Stimulated activated CD8-positive, alpha-beta memory T cell treated with anti-CD3 and anti-CD28 coated beads, Interleukin-4, amount 100 ng/mL, for 1 hour (primary cell): ENCODE measurements at places on chromosomes 16 and 17.

GRCh38 chr16:51150165-51150887 is 744 bp downstream of the SALL1 start:
- DNase-seq: no peak

DNA sequence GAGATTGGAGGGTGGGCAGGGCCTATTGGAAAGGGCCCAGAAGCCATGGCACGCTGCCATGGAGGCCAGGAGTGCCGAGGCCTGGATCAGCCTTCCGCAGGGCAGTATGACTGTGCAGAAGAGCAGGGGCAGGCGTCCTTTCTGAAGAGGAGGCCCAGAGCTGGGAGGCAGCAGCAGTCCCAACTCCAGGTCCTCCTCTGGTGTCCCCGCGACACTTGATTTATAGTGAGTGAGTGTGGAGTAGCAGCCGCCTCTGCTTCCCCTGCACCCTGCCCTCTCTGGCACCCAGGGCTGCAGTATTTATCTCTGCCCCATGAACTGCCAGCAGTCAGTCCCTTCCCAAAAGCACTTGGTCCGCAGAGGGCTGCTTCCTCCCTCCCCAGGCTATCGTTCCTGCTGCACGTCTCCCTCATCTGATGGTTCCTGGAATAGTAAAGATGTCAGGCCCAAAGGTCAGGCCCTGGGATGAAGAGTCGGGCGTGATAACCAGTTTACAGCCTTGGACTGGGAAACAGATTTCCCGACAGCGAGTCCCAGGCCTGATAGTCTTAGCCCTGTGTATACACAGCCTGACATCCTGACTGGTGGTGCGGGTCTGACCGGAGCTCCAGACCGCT is 32.9 kb downstream of the PGS1 start:
- no peak for DNase-seq

DNA sequence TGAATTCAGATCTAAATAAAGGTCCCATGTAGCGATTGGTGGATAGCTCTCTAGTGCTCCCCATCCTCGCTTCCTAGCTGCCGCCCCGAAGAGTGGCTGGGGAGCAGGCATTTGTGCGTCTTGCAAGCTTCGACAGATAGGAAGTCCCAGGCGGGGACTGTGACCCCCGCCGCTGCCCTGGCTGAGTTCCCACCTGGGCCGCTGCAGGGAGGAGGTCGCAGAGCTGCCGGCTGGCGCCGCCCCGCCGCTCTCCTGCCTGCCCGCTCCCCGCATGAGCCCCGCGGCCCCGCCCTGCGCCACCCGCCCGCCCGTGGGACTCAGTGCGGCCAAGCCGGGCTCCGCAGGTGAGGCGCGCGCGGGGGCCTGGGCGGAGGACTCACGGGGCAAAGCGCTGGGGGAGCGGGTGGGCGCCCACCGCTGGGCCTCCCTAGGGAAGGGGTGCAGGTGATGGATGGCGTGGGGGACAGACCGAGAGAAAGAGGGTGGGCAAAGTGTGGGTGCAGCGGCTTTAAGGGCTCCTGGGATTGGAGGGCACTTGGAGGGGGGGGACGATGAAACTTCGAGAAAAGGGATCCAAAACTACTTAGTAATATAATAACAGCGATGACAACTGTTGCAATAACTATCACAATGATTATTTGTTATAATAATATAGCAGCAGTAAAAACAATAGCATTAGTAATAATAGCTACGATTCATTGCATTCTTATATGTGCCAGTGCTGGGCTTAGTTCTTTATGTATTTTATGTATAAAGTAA is at the start of gene OTOA:
OTOA (plus strand) TSS at position 80 of the 759 bp plus-strand sequence. CDS start 14,547 bp downstream, outside the sequence.
- no peak for DNase-seq

GRCh38 chr16:50303041-50303604 is 36.8 kb downstream of the ADCY7 start:
- no peak for DNase-seq

- DNase-seq: no peak
These were observed 169.2 kb downstream of the MRTFB start for GRCh38 chr16:14240219-14240843.

GRCh38 chr16:6016530-6017184 is 919.1 kb upstream of the EEF2KMT start:
- no peak for DNase-seq

DNA sequence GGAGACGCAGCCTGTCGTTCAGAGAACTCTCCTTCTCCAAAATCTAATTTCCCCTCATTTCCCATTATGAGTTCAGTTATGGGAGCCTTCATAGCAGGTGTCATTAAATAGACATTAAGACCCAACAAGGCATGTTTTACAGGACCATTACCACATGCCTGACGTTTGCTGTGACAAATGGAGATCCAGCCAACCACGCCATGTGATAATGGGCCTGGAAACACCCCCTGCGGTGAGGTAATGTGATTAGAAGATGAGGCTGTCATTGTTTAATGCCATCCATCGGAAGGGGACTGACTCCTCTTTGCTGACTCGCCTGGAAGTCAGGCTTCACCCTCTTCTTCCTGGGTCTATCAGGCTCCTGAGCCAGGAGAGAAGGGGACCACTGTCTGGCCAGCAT is 76.9 kb downstream of the WSCD1 start:
- DNase-seq: no peak

- no peak for DNase-seq
These were observed 9.2 kb upstream of the SERPINF1 start for GRCh38 chr17:1752425-1753262.

GRCh38 chr17:66704858-66705520 is 129.9 kb upstream of the CACNG5 start:
- no peak for DNase-seq

DNA sequence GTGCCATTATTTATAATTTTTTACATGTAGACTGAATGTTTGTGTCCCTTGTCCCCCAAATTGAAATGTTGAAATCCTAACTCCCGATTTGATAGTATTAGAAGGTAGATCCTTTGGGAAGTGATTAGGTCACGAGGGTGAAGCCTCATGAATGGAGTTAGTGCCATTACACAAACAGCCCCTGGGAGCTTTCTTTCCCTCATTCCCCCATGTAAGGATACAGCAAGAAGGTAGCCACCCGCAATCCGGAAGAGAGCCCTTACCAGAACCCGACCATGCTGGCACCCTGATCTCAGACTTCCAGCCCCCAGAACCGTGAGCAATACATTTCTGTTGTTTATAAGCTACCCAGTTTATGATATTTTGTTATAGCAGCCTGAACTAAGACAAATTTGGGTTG is 143.2 kb downstream of the NPIPB5 start:
- DNase-seq: no peak

- DNase-seq: no peak
These were observed 62.9 kb upstream of the MGAT5B start for GRCh38 chr17:76805319-76805718.

GRCh38 chr16:87531418-87531817 is 38.6 kb upstream of the ZCCHC14 start:
- no peak for DNase-seq

GRCh38 chr16:88917146-88917914 is 50.9 kb upstream of the PABPN1L start:
- DNase-seq: no peak

GRCh38 chr16:88077328-88078108 is 126.3 kb downstream of the BANP start:
- no peak for DNase-seq

DNA sequence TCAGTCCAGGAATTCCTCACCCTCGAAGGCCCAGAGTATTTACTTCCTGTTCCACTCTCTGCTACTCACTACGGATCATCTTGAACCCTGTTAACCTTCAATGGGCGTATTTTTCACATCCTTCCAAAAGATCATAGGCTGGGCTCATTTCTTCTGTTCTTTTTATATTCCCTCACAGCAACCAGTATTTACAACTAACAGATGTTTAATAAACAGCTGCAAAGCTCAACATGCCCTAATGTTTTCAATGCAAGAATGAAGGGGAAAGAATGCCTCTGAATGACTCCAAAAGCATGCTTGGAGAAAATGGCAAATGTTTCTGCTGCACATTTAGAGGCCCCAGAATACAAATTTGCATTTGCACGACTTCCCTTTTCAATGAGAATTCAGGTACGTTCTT is 174.9 kb downstream of the ZFHX3 start:
- DNase-seq: no peak

GRCh38 chr17:39569126-39569525 is 38.6 kb downstream of the NEUROD2 start:
- no peak for DNase-seq

- DNase-seq: no peak
These were observed 23.7 kb downstream of the JUP start for GRCh38 chr17:41762841-41763240.

- DNase-seq: no peak
These were observed 16.2 kb downstream of the CCDC42 start for GRCh38 chr17:8728251-8728938.

GRCh38 chr16:72241930-72242329 is 70.0 kb upstream of the PMFBP1 start:
- no peak for DNase-seq

DNA sequence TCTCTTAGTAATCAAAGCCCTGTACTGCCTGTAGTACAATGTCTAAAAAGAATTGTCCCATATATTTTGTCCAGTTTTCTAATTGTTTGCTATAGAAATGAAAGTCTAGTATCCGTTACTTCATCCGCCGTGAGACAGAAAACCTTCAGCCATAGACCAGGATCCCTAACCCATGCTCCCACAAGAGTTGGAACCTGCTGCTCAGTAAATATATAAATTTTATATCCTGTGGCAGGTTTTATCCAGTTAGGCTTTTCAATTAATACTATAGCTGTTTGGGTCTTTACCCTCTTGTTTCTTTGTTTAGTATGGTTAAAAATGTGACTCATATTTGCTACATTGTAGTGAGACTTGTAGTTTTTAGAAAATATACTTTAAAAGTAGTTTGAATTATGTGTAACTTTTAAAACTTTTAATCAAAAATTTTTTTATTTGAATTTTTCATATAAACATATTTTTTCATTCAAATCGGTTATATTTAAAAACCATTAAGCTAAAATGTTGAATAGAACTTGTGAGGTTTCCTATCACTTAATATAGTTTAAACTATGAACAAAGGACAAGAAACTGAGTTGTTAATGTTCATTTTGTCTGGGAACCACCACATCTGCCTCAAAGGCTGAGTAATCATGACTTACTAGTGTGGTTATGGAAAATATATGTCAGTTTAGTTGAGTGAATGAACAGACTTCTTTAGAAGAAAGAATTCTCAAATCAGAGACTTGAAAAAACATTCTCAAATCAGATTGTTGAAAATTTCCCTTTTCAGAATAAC is 54.8 kb downstream of the VMP1 start:
- no peak for DNase-seq

DNA sequence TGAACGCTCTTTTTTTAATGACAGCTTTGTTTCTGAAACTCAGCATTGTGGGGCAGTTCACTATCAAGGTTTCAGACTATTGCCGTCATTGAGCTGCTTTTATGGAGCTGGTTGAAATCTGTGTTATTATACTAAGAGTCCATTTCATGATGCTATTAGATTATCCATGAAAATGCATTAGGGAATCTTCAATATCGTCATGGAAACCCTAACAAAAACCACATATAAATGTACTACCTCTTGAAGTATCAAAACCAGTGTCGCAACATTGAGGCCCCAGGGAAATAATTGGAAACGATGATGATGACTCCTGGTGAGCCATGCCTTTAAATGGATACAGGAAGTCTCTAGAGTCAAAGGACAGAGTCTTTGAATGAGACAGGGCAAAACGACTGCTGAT is 231.6 kb upstream of the CPHXL start:
- no peak for DNase-seq

DNA sequence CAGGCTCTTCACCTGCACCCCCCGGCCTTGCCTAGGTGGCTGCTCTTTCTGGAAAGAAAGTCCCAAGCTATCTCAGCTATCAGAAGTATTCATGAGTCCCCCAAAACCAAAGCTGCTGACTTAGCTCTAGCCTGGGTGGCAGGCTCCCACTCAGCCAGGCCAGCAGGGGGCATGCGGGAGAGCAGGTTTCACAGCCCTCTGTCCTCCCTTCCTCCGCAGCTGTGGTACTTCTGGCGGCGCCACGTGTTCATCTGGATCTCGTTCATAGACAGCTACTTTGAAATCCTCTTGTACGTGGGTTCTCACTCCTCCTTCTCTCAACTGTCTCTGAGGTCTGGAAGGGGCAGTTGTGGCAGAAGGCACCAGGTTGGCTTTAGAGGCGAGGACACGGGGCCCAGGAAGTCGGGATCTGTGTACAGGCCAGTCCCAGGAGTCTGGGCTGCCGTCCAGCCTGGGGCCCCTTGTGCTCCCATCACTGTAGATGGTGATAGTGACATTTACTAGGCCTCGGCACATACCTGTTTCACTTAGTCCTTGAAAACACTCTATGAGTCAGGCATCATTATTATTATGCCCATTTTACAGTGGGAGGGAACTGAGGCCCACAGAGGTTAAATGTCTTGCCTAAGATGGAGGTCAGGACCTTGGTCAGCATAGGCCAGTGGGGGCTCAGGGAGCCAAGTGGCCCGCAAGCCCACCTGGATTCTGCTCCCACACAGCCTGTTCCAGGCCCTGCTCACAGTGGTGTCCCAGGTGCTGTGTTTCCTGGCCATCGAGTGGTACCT is 12.9 kb downstream of the TRPV2 start:
- no peak for DNase-seq
